ENCODE measurements at places on chromosomes 7 and 10.

- DNase-seq, result peak; percentile 54
Observed at GRCh38 chr7:21869785-21870402, 75.8 kb downstream of the CDCA7L start.

- peak; percentile 72 for DNase-seq
Observed at GRCh38 chr10:14450041-14450491, 119.3 kb upstream of the FRMD4A start.

DNA sequence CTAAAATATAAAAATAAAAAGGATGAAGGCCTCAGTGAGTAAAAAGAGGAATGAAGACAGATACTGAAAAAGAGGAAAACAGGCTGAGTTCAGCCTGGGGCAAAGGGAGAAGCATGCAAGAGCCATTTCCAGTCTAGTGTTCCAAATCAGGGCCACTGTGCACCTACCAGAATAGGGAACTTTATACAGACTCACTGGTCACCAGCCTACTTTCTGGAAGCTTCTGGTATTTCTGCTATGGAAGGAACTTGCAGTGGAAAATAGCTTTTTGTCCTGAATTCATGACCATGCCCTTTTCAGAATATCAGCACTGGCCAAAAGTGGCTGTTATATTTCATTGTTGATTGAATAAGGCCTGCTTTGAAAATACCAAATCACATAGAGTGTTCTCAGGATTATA, 28.8 kb downstream of the ABRAXAS2 start:
- DNase-seq, result no peak

DNA sequence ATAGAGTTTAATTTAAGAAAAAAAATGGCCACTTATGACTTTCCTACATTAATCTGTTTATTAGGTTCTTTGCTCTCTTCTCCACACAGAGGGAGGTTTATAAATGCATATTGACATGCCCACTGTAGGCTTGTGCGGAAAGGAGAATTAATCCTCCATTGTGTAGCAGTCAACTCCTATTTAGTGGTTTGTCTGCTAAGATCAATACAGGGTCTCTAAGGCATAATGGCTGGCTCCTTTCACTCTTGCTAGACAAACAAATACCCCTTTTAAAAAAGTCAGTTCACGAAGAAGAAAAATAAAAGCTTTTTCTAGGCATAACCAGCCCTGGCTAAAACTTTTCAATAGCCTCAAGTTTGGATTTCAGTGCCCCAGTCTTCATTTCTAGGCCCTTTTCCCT, 141.6 kb downstream of the TSPAN12 start:
- DNase-seq, result no peak

- DNase-seq, result peak; percentile 84
Observed at GRCh38 chr10:126063353-126063791, 167.0 kb downstream of the FANK1 start.

DNA sequence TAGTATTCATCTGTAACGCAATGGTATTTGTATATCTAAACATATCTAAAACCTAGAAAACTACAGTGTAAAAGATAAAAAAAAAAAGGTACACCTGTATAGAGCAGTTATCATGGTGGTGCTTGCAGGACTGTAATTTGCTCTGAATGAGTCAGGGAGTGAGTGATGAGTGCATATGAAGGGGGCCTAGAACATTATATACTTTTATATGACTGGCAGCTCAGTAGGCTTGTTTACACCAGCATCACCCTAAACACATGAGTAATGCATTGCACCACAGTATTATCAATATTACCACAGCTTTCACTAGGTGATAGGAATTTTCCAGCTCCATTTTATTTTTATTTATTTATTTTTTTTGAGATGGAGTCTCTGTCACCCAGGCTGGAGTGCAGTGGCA, 40.8 kb downstream of the TRIM24 start:
- DNase-seq, result no peak

- no peak for DNase-seq
Observed at GRCh38 chr7:77460057-77460486, 43.9 kb upstream of the GSAP start.

GRCh38 chr10:96988426-96988825, 156.3 kb downstream of the LCOR start:
- DNase-seq, result peak; percentile 70

DNA sequence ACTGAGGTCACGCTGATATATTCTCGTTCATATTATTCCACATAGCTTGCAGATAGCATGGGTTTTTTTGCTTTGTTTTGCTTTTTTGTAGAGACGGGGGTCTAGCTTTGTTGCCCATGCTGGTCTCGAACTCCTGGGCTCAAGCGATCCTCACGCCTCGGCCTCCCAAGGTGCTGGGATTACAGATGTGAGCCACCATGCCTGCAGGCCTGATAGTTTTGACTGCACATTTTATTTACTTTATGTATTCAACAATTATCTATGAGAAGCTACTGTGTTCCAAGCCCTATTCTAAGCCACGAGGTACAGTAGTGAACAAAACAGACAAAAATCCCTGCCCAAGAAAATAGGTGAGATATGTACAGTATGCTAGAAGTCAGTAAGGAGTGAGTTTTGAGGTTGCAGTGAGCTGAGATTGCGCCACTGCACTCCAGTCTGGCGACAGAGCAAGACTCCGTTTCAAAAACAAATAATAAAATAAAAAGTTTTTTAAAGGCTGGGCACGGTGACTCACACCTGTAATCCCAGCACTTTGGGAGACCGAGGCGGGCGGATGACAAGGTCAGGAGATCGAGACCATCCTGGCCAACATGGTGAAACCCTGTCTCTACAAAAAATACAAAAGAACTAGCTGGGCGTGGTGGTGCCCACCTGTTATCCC, 1.3 kb upstream of the YWHAG start:
- peak; percentile 22 for DNase-seq

- peak; percentile 85 for DNase-seq
Observed at GRCh38 chr10:72637398-72637857, 11.5 kb upstream of the MICU1 start.

- DNase-seq, result peak; percentile 18
Observed at GRCh38 chr7:148773334-148773733, 74.6 kb downstream of the CUL1 start.

GRCh38 chr10:71243756-71244395, 31.5 kb downstream of the UNC5B start:
- peak; percentile 72 for DNase-seq

- no peak for DNase-seq
Observed at GRCh38 chr10:16741540-16741939, 75.7 kb downstream of the RSU1 start.

GRCh38 chr7:40873248-40873647, 738.4 kb downstream of the SUGCT start:
- DNase-seq, result peak; percentile 16

DNA sequence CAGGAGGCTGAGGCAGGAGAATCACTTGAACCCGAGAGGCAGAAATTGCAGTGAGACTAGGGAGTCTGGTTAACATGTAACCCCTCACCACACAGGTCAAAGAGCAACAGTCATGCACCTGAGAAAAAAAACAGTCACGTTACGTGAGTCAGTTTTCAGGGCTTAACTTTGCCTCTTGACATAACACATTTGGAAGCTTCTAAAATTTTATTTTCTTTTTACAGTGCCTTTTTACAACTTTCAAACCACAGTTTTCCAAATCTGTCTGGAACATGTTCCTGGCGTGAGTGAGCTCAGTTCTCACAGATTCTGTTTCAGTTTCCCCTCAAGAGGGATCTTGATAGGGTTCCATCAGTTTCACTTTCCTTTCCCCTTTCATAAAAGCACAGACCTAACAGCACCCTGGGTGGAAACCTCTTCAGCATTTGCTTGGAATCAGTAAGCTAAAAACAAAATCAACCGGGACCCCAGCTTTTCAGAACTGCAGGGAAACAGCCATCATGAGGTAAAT, 4.4 kb downstream of the IFIT3 start:
- peak; percentile 86 for DNase-seq

GRCh38 chr7:44258865-44259546, 58.2 kb downstream of the YKT6 start:
- DNase-seq, result no peak

- peak; percentile 30 for DNase-seq
Observed at GRCh38 chr7:27670676-27671075, 8.0 kb upstream of the HIBADH start.

DNA sequence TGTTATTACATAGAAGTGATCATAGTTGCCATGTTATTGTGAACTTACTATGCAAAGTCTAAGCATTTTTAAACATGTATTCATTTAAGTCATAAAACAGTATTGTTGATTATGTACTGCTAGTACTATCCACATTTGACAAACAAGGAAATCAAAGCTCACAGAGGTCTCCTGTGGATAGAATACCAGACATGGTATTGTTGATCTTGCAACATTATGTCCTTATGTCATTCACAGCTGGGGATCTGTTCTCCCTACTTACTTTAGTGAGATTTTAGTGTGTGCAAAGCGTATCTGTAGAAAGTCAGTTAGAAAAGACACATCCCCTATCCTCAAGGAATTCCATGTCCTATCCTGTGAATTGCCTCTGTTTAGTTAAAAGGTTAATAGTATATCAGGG, 106.1 kb downstream of the SND1 start:
- no peak for DNase-seq

DNA sequence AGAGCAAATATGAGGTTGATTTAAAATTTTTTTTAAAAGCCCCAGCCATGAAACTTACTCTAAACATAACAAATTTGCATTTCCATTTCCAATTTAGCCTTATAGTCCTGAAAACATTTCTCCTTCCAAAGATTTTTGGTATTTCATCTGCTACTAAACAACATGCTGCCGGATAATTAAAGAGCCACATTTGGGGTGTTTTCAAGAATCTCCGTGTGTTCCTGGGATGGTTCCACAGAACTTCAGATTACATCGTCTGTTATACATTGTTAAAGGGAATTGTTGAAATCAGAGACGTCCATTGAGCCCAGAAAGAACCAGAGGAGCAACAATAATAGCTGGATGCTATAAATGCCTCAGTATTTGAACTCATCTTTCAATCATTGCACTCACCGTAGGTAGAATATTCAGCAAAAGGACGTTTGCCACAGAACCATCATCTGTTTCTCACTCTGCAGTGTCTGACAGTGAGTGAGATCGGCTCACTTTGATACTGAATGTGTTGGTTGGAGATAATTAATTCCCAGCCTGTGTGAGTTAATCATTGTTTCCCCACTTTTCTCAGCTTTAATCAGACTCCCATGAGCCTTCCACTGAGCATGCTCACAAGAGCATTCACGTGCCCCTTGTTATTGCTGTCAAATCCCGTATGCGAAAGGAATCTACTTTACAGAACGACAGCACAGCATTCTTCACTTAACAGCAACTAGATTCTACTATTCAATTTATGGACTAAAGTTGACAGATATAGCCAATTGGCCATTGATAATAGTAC, 128.4 kb upstream of the PALS2 start:
- DNase-seq, result no peak

DNA sequence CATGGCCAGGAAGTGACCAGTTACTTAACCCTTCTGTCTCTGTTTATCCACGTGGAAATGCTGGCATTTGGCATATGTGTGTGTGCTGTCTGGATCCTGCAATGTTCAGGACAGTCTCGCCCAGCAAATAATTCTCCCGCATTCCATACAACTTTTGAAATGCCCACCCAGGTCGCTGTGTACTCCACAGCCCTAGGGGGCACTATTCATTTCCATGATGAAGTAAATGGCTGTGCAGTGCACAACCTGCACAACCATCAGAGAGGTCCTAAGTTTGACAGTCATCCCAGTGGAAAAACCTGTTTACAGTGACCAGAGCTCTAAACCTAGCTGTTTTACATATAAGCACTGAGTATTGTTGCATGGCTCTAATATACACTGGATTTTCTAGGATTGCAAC, 38.1 kb downstream of the ZNF503 start:
- no peak for DNase-seq

DNA sequence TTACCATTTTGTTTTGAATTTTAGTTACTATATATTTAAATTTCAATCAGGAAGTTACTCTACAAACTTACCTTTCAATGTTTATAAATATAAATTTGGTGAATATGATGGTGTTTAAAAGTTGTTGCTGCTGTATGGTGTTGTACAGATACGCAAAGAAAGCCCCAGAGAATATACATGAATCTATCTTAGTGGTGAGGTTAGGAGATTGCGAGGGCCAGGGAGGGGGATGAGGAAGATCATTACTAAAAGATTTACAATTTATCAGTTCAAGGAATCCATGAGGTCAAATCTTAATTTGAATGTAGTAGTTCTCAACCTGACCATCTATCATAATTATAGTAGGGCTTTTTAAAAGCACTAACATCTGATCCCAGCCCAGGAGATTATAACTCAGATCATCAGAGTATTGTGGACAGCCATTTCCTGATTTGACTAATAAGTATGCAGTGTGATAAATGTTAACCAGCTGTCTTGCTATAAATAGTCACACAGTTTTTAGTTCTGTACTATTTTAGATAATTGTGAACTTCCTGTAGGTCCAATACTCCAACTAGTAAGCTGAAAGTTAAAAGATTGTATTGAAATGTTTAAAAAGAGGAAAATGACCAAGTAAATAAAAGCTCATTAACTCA, 23.6 kb downstream of the FAM3C start:
- peak; percentile 56 for DNase-seq

- DNase-seq, result no peak
Observed at GRCh38 chr7:135185471-135186260, 15.2 kb upstream of the CYREN start.

GRCh38 chr10:110486680-110487410, 10.9 kb upstream of the DUSP5 start:
- DNase-seq, result no peak

DNA sequence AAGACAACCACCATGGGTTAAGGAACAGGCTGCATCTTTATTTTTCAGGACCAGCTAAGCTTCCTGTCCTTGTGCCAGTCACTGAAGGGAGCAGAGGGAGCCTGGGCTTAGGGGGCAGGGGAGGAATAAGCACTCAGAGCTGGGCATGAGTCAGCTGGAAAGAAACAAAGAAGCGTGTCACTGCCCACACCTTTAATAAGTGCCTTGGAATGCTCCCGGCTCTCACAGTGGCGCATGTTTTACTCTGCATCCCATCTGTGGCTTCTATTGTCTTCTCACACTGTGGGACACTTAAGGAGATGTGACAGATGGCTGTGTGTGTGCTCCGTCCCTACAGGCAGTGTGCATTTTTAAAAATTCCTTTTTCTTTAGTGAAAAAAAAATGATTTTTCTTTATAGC, 71.7 kb downstream of the MTURN start:
- DNase-seq, result peak; percentile 48

DNA sequence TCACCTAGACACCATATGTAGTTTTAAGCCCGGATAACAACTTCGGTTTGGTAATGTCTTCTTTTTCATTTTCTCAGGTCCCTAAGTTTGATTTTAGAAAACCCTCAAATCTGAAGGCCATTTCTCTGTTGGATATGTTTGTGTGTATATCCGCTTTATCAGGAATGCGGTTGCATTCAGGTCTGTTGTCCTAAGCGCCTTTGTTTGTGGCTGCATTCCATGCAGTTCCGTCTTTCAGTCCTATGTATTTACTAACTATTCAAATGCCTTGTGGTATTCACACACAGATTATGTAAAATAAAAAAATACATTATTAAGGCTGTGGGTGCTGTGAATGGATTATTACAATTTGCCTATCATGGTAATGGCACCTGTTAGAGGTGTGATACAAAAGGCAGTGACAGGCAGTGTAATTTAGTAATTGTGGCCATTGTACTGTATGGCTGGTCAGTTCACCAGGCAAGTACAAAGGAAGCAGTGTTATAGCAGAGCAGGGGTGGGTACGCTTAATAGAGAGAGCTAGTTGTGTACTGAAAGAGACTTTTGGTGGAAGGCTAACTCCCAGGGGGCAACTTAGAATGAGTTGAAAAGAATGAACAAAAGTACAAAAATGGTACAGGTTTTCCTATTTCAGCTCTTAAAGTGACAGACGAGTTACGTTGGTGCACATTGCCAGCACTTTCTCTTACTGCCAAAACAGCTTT, 136.4 kb downstream of the VTI1A start:
- DNase-seq, result no peak

Data from EH (cell line).